ENCODE measurements at places on chromosomes 5 and 9.

GRCh38 chr5:158406884-158407823, 548.2 kb upstream of the CLINT1 start:
- no peak for DNase-seq

DNA sequence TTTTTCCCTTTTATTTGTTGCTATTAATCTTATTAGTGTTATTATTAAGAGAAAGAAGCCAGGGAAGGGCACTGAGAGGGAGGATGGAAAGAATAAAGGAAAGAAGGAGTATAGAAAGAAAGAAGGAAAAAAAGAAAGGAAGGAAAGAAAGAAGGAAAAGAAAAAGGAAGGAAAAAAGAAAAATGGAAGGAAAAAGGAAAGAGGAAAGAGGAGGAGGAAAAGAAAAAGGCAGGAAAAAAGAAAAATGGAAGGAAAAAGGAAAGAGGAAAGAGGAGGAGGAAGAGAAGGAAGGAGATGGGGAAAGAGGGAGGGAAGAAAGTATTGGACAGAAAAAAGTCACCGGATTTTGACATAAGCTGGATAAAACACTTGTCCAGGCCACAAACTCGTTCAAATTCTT, 47.8 kb downstream of the ANXA1 start:
- no peak for DNase-seq

DNA sequence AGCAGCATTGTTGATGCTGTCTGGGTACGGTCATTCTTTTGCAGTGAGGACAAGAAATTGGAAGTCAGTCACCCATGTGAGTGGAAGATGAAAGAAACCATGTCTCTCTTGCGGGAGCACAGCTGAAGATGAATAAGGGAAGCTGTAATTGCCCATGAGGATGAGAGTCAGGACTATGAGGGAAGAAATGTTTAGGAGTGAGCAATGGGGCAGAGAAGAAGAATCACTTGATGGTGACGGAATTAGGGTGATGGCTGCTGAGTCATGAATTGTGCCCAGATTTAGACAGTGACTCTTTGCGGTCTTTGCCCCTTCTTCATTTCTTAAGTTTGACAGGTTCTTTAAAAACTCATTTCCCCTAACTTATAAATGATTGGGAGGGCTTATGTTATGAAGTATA, 183.3 kb downstream of the MAST4 start:
- no peak for DNase-seq

DNA sequence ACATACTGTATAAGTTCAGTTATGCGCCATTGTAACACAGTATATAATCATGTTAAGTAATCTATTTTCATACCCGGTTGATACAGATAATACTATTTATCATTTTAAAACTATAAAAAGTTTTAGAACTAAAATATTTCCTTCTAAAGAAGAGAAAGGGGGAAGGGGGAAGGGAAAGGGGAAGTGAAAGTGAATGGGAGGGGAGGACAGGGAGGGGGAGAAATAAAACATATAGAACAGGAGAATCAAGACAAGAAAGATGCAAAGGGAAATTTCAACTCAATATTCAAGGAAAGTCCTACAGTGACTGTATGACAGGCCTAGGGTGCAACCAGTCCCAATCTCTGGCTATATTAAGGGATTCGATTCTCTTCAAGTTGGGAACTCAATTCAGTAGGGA, 1278.8 kb downstream of the MAT2B start:
- no peak for DNase-seq

GRCh38 chr5:179229331-179229831, 115.9 kb downstream of the ADAMTS2 start:
- no peak for DNase-seq

GRCh38 chr5:41094871-41095270, 23.7 kb upstream of the MROH2B start:
- no peak for DNase-seq

- no peak for DNase-seq
Measured at GRCh38 chr5:76180814-76181805, 97.9 kb downstream of the SV2C start.

DNA sequence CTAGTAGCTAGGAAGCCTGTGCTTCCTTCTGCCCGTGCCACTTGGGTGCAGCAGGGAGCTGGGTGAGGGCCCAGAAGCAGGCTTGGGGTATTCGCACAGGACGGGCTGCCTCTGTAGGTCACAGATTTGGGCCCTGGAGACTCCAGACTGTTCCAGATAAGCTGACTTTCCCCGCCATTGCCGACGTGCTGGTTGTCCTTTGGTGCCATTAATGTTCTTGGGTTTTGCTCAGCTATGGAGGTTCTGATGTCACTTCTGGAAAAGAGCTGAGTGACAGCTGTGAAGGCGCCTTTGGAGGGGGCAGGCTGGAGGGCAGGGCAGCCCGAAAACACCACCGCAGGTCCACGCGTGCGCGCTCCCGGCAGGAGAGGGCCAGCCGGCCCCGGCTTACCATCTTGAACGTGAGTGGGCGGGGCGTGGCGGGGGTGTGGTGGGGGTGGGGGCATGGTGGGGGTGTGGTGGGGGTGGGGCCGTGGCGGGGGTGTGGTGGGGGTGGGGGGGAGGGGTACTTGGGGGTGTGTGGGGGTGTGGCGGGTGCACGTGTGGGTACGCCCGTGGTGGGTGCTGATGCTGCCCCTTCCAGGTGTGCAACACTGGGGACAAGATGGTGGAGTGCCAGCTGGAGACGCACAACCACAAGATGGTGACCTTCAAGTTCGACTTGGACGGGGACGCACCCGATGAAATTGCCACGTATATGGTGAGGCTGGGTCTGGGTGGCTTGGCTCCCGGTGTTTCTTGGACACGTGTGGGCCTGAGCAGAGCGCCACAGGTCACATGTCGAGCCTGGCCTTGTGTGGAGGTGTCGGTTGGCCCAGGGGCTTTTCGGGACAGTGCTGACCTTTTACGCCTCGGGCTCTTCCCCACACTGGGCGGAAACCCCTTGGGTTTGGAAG, 79.6 kb downstream of the WNK2 start:
- no peak for DNase-seq

DNA sequence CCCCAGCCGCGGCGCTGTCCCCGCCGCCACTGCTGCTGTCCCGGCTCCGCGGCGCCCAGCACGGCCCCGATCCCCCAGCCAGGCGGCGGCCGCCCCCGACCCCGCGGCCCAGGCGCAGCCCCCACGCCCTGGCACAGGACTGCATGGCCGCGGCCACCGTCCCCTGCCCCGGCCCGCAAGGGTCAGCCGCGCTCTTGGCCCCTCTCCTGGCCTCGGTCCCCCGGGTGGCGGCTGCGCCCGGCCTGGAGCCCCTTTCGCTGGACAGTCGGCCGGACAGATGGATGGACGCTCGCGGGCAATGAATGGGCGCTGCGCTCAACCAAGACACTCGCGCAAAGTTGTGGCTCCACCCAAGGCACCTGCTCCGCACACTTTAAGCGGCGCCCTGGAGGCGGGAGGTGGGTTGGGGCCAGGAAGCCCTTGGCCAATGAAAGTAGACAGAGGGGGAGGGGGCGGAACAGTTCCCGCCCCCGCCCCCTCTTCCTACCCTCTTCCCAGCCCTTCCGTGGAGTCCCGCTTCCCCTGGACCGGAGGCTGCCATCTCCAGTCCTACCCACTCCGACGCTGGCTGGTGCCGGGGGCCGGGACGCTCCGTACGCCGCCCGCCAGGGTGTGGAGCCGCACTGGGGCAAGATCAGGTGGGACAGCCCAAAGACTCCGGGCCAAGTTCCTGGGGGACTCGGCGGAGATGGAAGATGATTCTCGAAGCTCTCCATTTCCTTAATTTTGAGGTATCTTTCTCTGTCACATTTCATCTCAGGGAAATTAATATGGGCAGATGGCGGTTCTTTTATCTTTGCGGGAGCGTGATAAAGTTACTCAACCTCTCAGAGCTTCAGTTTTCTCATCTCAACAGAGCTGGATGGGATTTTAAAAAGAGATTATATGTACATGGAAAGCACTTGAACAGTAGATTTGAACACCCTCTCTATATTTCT, at the start of gene GLDC:
GLDC (minus strand) TSS at position 375 of the 938 bp plus-strand sequence; CDS start at position 145, 230 bp downstream.
- DNase-seq = no peak

DNA sequence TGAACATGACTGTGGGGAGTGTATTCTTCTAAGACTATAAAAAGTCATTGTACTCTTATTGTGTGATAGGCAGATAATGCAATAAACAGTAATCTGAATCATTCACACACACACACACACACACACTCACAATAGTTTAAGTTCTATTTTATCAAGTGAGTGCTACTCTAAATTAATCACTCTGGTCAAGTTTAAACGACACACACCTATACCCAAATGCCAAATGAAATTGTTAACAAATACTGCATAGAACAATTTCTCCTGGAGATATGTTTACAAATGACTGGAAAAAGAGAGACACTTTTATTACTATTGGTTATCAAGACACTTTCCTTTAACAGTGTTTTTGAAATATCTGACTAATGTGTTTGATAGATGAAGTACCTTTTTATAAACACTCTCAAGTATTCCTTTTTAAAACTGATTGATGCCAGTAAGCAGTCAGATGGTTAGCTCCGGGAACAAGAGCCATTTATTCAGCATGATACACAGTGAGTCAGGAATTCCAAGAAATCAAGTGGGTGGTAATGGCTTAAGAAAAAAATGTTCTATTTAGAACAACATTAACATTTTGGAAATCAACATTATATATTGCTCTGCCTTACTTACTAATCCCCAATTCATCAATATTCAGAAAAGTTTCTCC, 521.6 kb upstream of the ST8SIA4 start:
- DNase-seq = no peak

DNA sequence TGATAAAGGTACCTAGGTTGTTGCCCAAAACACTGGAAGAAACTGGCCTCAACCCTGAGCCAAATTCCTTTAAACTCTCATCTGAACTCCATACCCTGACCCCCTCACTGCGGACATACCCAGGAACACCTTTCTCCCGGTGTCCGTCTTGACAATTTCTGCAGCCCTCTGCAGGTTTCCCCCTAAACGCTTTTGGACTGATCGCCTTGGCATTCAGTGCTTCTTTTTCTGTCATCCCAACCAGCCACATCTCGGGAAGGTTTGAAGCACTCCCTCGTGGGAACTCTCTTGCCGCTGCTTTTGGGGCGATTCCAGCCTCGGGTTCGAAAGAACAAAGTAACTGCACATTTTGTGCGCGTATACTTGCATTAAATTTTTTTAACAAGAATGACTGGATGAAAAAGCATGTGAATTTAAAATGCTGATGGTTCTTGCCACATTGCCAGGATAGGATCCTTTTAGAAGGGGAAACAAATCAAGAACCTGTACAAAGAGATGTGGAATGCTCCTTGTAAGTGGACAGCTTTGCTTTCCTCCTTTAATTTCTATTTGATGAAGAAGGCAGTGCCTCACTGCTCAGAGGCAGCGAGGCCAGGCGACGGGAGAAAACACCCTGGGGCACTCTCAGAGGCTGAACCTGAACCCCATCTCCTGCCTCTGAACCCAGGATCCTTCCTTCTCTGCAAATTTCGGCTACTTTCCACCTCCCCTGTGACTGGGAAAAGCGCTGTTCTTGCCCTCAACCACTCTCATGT, 615 bp downstream of the PSMD5 start:
- no peak for DNase-seq

- no peak for DNase-seq
Measured at GRCh38 chr9:36174731-36175130, 5.5 kb downstream of the CCIN start.

DNA sequence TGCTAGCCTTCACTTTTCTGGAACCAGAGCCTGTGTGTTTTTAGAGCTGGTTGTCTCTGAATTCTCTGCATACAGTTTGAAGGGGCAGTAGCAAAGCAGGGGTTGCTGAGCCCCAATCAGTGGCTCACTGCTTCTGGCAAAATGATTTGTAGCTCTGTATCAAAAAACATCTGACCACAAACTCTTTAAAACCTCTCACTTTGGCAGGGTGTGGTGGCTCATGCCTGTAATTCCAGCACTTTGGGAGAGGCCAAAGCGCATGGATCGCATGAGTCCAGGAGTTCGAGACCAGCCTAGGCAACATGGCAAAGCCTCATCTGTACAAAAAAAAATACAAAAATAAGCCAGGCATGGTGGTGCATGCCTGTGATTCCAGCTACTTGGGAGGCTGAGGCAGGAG, 28.3 kb upstream of the APC start:
- no peak for DNase-seq

GRCh38 chr5:122421374-122422079, 109.5 kb downstream of the SNCAIP start:
- no peak for DNase-seq

DNA sequence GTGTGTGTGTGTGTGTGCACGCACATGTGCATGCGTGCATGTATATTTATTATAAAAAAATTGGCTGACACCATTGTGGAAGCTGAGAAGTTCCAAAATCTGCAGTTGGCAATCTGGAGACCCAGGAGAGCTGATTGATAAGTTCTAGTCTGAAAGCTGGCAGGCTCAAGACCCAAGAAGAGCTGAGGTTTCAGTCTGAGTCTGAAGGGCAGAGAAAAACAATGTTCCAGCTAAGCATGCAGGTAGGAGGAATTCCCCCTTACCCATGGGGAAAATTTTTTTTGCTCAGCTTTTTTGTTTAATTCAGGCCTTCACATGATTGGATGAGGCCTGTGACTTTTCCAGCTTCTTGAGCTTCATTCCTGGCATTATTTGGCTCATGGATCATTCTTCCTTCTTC, 31.2 kb upstream of the ACTBL2 start:
- DNase-seq = no peak

- no peak for DNase-seq
Measured at GRCh38 chr9:113471566-113471965, 8.0 kb downstream of the RGS3 start.

DNA sequence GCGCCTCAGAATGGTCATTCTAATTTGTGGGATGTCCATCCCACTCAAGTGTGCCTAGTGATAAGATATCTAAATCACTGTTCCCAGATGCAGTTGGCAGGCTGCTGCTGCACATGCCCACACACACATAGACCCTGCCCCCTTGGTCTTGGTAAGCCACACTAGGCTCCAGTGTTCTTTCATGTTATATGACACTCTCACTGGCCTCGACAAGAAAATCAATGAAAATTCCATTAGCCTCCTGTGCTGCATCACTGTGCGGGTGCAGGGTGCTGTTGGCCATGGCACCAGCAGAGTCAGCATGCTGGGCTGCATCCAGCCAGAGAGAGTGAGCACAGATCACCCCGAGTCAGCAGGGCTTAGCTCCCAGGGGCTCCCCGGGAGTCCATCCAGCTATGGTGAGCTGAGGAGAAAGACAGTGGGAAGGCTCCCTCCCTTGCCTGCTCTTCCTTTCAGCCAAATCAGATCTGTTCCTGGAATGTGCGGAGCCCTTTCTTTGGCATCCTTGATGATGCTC, 59.9 kb downstream of the ABLIM3 start:
- DNase-seq = no peak

- no peak for DNase-seq
Measured at GRCh38 chr5:153094333-153094732, 396.1 kb upstream of the GRIA1 start.

All from activated T-helper 1 cell treated with anti-CD3 and anti-CD28 coated beads, Interleukin-2, amount 50 U/mL, for 16 hours (primary cell).